Activated T-helper 1 cell treated with anti-CD3 and anti-CD28 coated beads, Interleukin-12 subunit alpha, Interleukin-12 subunit beta, Interleukin-2, Interleukin-4 antibody, amounts not matched to agents 30 ng/mL and 10 ng/mL and 1 ng/mL, durations not matched to agents 14 hours and 24 hours and 36 hours (primary cell): ENCODE measurements at places on chromosomes 4 and X. TPM values are rescaled to one million over a fixed set of nuclear protein-coding genes. Genes with fewer than 3 reads are reported as not detected.

The CT45A1 gene
- not detected in 2 replicates for total RNA-seq

- no peak for DNase-seq
Observed at GRCh38 chrX:134544513-134545151, 84.7 kb downstream of the HPRT1 start.

DNA sequence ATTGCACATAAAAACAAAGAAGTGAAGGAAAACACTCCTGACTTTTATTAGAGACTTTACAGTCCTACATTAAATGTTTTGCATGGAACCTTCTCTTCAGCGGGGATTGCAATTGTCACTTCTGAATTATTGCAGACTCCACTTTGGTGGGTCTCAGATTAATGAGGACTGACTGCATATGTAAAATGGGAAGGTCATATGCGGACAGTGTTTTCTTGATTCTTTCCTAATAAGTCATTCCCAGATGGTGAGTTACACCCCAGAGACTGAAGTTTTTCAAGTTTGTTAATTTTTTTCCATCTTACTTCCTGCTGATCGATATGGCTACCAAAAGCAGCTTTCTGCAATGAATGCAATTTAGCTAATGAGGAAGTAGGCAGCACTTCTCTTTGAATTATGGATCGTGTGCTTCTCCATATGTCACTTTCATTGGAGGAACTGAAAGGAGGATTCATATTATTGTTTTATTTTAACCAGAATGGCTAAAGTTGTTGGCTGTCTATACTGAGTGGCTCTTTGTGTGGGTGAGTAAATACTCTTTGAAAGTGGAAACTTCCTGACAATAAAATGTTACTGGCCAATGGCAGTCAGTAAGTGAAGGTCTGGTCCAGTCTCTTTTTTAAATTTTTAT is 119.3 kb upstream of the CLNK start:
- no peak for DNase-seq

GRCh38 chr4:8495803-8496202 is 55.2 kb downstream of the TRMT44 start:
- no peak for DNase-seq
